LHCN-M2 (cell line): ENCODE measurements at places on chromosomes 5 and 9.

GRCh38 chr9:37119907-37120842 lies at the start of gene ZCCHC7:
ZCCHC7 (plus strand) TSS chr9:37120574.
- peak; percentile 90 for DNase-seq

DNA sequence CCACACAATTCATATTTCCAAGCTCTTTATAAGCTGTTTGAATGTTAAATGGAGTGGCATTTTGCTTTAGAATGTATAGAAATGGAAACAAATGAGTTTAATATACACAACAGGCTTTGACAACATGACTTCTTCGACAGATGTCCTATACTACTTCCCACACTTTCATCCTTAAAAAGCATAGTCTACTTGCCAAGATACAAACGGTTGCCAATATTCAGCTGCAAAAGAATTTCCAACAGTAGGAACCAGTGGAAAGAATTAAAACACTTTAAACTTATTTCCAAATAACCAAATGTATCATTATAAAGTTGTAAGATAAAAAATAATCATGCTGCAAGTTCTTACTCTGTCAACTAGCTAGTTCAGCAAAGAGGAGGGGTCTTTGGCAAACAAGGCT lies 456.4 kb downstream of the PDE4D start:
- no peak for DNase-seq

DNA sequence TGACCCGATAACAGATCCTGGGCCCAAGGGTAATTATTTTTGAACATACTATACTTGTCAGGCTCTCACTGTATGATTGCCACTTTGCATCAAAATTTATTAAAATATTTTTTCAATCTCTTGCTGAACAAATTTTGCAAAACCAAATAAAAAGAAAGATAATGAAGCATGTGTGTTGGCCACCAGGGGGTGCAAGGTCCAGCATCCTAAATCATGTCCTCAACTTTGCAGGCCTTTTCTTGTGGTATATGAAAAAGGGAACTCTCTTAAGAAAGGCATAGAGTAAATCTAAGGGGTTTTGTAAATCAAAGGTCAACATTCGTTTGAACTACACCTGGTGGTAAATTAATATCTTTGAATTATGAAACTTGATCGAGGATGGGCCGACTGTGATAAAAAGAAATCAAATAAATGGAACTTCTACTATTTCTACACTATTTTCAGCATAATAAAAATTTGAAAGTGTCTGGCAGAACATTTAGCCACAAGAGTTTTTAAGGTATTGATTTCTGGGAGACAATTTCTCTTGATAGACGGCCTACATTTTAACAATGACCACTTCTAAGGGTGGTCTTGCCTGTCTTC lies 676.5 kb downstream of the DMRTA1 start:
- DNase-seq = peak; percentile 9

DNA sequence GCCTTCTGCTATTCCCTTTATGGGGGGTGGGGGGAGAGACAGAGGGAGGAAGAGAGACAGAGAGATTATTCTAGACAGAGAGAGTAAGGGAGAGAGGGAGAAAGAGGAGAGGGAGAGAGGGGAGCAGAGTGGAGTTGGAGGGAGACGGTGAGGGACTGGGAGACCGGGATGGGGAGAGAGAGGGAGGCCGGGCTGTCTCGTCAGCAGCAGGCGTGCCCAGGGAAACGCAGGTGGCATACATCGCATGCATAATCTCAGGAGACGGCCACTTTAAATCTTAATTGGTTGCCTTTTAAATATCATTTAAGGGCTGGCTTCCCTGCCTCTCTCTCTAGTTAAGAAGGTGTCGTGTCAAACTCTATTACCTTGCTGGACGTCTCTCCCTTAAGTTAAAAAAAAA lies 8.4 kb downstream of the IRX4 start:
- DNase-seq = no peak

DNA sequence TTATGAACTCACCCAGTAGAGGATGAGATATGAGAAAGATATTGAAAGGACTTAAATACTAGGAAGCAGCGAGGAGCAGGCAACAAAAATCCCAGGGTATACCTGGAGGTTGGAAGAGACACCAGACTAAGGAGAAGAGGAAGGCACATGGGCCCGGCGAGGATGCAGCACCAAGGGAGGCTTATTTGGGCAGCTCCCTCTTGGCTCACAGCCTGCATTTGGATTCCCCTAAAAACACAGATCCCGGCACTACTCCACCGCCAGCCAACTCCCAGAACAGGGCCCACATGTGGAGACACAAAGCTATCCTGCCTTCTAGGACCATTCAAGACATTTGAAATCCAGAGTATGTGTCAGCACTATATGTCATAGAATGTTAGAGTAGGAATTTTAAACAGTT lies 199.8 kb upstream of the FBXL7 start:
- no peak for DNase-seq

DNA sequence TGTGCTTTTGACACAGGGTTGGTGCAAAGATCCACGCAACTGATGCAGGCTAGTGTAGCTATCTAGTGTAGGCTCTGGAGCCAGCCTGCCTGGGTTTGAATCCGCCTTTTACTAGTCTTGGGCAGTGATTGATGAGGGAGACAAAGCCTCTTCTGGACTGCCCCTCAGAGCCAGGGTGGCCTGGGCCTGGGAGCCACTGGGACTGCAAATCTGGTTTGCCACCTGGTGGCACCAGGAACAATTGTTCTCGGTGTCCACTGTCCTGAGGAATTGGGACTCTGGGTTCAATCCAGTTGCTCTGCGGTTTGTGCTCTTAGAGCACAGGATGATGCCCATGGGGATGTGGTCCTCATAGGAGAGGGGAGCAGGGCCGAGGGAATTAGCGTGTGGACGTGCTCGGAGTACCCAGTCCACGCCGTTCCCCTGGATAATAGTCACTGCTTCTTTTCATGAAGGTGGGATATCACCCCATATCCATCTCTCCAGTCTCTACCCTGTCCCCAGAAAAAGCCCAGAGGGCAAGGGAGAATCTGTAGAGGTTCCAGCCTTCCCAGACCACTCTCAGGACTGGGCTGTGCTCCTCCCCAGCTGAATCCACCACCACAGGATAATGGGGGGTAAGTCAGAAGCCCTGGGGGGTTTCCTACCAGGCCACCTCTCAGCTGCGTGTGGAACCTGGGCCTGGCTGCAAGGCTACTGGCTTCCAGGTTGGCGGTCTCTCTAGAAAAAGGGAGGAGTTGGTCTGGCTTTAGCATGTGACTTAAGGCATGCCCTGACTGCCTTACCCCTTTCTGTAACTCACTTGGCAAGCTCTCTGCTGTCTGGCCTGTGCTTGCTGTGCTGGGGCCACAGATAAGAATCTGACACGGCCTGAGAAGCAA lies 1.9 kb downstream of the B4GALT7 start:
- DNase-seq = no peak

GRCh38 chr5:64838803-64839202 lies 70.1 kb downstream of the CWC27 start:
- peak; percentile 19 for DNase-seq

DNA sequence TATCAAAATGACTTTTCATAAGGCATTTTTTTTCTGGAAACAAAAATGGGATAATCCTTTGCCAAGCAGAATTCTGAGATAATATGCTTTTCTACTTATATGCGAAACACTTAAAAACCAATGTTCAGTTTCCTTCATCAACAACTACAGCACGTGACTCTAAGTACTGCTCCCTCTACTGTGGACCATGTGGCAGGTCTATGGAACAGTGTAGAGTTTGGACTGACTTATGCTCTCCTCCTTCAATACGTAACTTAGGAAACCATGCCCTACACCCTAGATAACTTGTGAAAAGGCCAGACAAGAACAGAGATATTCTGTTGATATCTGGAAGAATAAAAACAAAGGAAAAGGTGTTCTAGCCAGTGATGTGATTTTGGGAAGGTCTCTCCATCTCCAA lies 111.3 kb upstream of the GNA14 start:
- no peak for DNase-seq

GRCh38 chr9:104686081-104686480 lies 8.2 kb upstream of the OR13D1 start:
- DNase-seq = no peak

DNA sequence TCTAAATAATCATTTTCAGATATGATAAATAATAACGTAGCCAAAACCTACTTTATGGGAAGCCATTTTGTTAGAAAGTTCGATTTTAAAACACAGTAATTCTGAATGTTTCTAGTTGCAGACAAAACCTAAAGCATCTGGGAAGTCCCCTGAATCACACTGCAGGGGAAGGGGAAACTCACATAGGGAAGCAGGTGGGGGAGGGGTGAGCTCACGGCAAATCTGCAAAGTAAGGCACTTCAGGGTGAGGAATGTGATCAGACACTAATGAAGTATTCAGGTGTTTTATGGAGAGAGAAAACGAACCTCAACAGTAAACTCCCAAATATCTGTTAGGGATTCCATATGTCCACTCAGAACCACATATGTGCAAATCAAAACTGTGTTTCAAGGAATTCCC lies 70.7 kb downstream of the EPB41L4A start:
- DNase-seq = no peak

- no peak for DNase-seq
Observed at GRCh38 chr9:120593250-120593954, 13.4 kb upstream of the CDK5RAP2 start.

GRCh38 chr9:70830618-70831017 lies 290.8 kb downstream of the TRPM3 start:
- DNase-seq = no peak

- DNase-seq = no peak
Observed at GRCh38 chr9:93979721-93980120, 24.6 kb upstream of the BARX1 start.

- no peak for DNase-seq
Observed at GRCh38 chr9:9585920-9586319, 1026.9 kb downstream of the PTPRD start.

- no peak for DNase-seq
Observed at GRCh38 chr5:53095217-53095616, 14.3 kb downstream of the MOCS2 start.

- DNase-seq = peak; percentile 54
Observed at GRCh38 chr9:33170464-33171415, 3.6 kb upstream of the B4GALT1 start.

- peak; percentile 100 for DNase-seq
Observed at GRCh38 chr5:111997711-111998110, 240.7 kb upstream of the NREP start.

- DNase-seq = no peak
Observed at GRCh38 chr9:14978022-14979000, 68.1 kb upstream of the FREM1 start.

GRCh38 chr9:108033976-108034964 lies 544.7 kb upstream of the KLF4 start:
- DNase-seq = peak; percentile 19

- no peak for DNase-seq
Observed at GRCh38 chr9:5375091-5375490, 35.4 kb upstream of the RLN1 start.

GRCh38 chr9:37302277-37302676 lies 120.2 kb upstream of the GRHPR start:
- DNase-seq = no peak

DNA sequence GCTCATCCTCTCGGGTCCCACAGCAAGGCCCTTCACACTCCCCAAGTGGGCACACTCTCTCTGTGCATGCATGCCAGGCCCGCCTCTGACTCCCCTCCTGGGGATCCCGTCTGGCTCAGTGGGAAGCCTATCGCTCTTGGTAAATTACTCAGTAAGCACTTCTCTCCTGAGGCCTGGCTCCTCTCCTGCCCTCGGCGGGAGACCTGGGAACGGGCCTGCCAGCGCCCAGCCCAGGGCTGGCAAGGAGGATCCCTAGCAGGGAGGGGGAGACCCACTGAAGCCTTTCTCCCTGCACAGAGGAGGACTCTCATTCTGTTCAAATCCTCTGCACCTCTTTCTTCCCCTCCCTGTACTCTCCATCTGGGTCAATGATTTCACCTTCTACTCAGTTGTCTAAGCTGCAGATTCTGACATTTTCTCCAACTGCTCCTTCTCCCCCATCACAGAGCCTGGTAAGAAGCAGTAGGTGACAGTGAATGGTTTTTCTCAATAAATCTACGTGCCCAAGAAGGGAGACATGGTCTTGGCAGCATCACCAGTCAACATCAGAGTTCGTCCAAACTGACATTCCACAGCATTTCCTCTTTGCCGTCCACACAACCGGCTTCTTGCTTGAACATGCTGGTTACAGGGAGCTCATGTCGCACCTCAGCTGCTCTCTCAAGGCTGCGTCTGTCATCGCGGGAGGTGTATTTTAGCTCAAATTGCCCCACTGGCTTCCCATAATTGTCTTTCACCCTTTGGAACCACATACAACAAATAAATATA lies 81.9 kb downstream of the GPR21 start:
- no peak for DNase-seq

GRCh38 chr9:88441301-88442007 lies 53.2 kb downstream of the SPIN1 start:
- DNase-seq = no peak

DNA sequence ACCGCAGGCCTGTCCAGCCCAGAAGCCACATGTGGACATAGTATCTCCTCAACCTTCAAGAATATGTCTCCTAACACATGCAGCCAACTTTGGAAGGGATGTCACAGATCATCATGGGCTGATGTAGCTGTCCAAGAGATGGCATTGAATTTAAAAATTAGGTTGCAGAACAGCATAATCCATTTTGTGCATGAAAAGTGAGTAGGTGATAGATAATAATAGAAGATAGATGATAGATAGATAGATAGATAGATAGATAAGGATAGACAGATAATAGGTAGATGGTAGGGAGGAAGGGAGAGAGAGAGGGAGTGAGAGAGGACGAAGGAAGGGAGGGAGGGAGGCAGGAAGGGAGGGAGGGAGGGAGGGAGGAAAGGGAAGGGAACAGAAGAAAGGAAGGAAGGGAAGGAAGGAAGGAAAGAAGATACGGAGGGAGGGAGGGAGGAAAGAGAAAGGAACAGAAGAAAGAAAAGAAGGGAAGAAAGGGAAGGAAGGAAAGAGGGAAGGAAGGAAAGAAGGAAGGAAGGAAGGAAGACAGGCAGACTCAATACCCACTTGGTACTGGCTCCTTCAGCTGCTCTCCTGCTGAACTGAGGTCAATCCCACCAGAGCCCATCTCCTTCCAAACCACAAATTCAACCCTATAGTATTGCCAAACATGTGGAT lies 28.9 kb upstream of the ERGIC1 start:
- no peak for DNase-seq

GRCh38 chr5:102911973-102912372 lies 156.9 kb downstream of the PAM start:
- peak; percentile 76 for DNase-seq

- DNase-seq = no peak
Observed at GRCh38 chr9:109875495-109876129, 95.6 kb downstream of the PALM2AKAP2 start.

DNA sequence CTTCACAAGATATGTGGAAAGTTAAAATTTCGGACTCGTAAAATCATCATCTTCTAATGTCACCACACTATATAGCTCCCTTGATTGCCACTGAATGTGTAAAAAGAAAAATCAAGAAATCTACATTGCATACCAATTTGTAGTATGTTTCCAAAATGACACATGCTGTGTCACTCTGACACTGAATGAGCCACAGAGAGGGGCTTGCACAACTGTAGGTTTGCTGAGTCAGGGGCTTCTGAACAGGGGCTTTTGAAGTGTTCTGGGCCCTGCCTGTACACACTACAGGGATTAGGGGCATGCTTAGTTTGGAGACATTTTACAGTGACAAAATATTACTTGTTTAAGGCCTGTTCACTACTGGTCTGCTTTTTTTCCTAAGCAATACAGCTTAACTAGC lies 234.4 kb upstream of the GRAMD2B start:
- DNase-seq = peak; percentile 26

GRCh38 chr9:130431536-130432303 lies 13.0 kb upstream of the ASS1 start:
- DNase-seq = no peak

- DNase-seq = no peak
Observed at GRCh38 chr5:125006011-125006685, 259.7 kb upstream of the ZNF608 start.
